ENCODE measurements at places on chromosomes 2 and 18. TPM values are rescaled to one million over a fixed set of nuclear protein-coding genes. Genes with fewer than 3 reads are reported as not detected.

CYTIP gene
- total RNA-seq = 444 TPM

KLHL14 gene
- total RNA-seq = 0.05 TPM

SRD5A2 gene
- not detected for total RNA-seq

ANKRD62 gene
- total RNA-seq = not detected

SCYGR8 gene
- not detected for total RNA-seq

ZC3H6 gene
- 30.7 TPM for total RNA-seq

DNA sequence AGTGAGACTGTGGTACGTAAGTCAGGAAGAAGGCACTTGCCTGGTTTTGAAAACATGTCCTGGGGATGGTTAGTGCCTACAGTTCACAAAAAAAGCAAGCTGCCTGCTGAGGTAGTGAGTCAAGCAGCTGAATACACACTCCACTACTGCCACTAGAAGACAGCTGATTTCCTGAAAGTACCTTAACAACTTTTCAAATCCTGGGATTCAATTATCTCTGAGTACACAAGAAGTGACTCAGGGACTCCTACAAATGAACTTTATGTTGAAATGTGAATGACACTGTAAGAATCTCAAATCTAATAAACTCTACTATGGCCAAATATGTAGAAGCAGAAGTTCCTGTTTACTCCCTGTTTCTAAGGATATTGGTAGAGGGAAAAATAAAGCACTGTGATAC, 58.0 kb upstream of the ARL5A start:
- H3K27me3 ChIP-seq = no peaks in the 10 kb centered on the region
- no peak overlapping the region for H3K4me3 ChIP-seq
- H3K36me3 ChIP-seq = no peaks in the 10 kb centered on the region

DNA sequence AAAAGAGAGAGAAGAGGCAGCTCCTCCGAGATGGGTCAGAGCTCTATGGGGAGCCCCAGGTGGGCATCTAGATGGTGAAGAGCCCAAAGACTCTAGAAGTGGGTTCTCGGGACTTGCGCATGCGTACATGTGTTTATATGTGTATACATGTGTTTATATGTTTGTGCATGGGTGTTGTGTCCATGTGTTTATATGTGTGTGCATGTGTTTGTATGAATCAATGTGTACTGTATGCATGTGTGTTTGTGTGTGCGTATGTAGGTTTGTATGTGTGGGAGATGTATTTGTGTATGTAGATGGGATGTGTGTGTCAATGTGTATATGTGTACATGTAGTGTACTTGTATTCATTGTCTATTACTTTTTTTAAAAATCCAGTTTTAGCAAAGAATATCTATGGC, 25.6 kb downstream of the DNPEP start:
- H3K27ac ChIP-seq = no peak overlapping the region
- H3K27me3 ChIP-seq = peaks cover 8% of the 10 kb centered on the region
- no peaks in the 10 kb centered on the region for H3K36me3 ChIP-seq
- H3K4me1 ChIP-seq = no peaks in the 10 kb centered on the region

- H3K4me3 ChIP-seq = no peak overlapping the region
- no peaks in the 10 kb centered on the region for H3K4me1 ChIP-seq
- H3K27ac ChIP-seq = no peak overlapping the region
- no peak for DNase-seq
- H3K27me3 ChIP-seq = no peaks in the 10 kb centered on the region
Observed at GRCh38 chr2:37414470-37414949, 70.1 kb downstream of the QPCT start.

DNA sequence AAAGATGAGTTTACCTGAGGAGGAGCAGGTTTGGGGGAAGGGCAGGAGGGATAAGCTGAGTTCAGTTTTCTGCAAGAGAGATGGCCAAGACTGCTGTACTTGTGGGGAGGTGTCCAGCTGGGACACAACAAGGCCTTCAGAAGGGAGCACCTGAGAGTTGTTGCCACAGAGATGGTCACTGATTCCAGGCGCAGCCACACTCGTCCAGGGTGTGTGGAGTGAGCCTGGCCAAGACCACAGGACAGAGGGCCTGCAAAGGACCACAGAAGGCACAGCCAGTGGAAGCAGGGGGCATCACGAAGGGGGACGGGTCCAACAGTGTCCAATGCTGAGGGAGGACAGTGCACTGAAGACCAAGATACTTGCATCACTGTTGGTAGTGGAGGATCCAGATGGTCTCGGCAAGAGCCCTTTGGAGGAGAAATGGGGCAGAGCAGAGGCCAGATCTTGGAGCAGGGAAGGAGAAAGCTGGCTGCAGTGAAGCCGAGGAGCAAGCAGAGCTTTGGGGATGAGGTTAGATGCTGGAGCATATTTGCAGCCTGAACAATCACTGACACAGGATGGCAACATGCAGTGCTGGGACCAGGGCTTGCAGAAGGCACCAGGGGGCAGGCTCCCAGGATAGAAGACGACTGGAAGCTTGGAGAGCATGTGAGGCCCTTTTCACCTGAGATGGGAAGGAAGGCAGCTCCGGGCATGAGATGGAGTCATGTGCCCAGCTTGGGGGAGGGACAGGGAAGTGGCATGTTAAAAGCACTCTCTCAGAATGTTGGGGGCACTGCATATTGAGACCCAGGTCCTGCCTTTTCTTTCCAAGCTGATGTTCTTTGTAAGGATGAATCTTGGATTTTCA, 214.0 kb downstream of the CYP26B1 start:
- H3K4me1 ChIP-seq = no peaks in the 10 kb centered on the region
- no peak overlapping the region for H3K27ac ChIP-seq
- no peak overlapping the region for H3K4me3 ChIP-seq

GRCh38 chr2:151043484-151043883, 218.2 kb downstream of the RBM43 start:
- H3K36me3 ChIP-seq = no peaks in the 10 kb centered on the region
- H3K27me3 ChIP-seq = peaks cover 9% of the 10 kb centered on the region
- no peak for DNase-seq
- H3K4me1 ChIP-seq = no peaks in the 10 kb centered on the region
- H3K27ac ChIP-seq = no peak overlapping the region

DNA sequence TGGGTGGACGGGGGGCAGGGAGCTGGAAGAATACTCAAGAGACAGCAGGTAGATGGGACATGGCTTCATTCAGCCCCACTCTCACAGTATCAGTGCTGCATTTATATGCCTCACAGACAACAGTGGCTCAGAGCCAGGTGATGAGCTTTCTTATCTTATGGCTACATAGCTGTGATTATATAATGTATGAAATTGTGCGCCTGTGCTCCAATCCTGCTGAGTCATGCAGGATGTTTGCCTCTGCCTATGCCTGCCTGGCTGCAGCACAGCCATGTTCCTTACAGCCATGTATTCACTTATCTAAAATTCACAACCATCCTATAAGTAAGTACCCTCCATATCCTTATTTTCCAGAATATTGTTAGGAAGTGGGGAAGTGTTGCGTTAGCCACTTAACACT, 37.7 kb upstream of the RNF103 start:
- no peaks in the 10 kb centered on the region for H3K4me1 ChIP-seq
- no peak overlapping the region for H3K27ac ChIP-seq
- H3K4me3 ChIP-seq = no peak overlapping the region
- peaks cover 16% of the 10 kb centered on the region for H3K36me3 ChIP-seq

GRCh38 chr2:196987298-196987648, 60.8 kb upstream of the PGAP1 start:
- peak overlapping the region; percentile 41 for H3K4me3 ChIP-seq
- DNase-seq = no peak
- peak overlapping the region; percentile 87 for H3K27ac ChIP-seq
- peaks cover 80% of the 10 kb centered on the region for H3K4me1 ChIP-seq
- peaks cover 30% of the 10 kb centered on the region for H3K36me3 ChIP-seq
- no peaks in the 10 kb centered on the region for H3K27me3 ChIP-seq

DNA sequence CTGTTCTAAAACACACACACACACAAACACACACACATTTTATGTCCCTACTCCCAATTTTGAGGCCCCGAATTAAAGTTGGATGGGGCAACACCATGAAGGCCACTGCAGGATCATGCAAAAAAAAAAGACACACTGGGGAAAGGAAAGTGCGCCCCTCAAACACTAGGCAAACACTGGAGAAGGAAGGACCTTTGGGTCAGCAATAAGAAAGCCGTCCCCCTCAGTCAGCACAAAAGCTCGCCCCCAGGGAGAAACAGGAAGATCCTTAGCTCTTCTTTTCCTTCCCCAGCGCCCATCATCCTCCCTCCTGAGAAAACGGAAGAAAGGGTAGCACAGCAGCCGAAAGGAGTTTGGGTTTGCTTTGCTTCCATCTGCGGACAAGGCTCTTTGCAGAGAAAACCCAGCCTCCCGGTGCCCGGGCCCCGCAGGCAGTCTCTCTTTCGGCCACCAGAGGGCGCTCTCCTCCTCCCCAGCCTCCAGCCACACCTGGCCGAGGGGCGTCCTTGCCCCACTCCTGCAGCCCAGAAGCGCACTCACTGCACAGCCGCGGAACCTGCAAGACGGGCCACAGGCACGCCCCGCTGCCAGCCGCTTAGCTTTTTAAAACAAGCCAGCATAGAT, 248.5 kb downstream of the CDH20 start:
- H3K4me3 ChIP-seq = peak overlapping the region; percentile 13
- H3K27ac ChIP-seq = no peak overlapping the region

DNA sequence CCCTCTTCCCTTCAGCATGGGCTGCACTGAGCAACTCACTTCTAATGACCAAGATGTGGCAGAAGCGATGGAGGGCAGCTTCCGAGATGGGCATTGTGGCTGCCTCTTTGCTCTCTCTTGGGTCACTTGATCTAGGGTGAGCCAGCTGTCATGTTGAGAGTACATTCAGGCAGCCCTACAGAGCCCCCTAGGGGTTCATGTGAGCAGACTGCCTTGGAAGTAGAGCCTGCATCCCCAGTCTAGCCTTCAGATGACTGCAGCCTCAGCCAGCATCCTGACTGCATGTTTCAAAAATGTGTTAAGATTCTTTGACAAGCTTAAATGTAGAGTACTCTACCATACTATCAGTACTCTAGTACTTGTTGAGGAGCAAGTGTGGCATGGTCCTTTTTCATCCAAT, 143.9 kb downstream of the NCK2 start:
- DNase-seq = peak; percentile 48
- no peak overlapping the region for H3K4me3 ChIP-seq
- peaks cover 54% of the 10 kb centered on the region for H3K36me3 ChIP-seq
- H3K4me1 ChIP-seq = peaks cover 71% of the 10 kb centered on the region

- H3K27ac ChIP-seq = no peak overlapping the region
- H3K27me3 ChIP-seq = no peaks in the 10 kb centered on the region
- H3K4me3 ChIP-seq = no peak overlapping the region
- H3K4me1 ChIP-seq = no peaks in the 10 kb centered on the region
- no peaks in the 10 kb centered on the region for H3K36me3 ChIP-seq
Observed at GRCh38 chr2:155424518-155424917, 726.0 kb downstream of the KCNJ3 start.

GRCh38 chr2:238895891-238896600, 48.2 kb downstream of the TWIST2 start:
- H3K27ac ChIP-seq = no peak overlapping the region
- H3K4me1 ChIP-seq = no peaks in the 10 kb centered on the region
- DNase-seq = no peak

DNA sequence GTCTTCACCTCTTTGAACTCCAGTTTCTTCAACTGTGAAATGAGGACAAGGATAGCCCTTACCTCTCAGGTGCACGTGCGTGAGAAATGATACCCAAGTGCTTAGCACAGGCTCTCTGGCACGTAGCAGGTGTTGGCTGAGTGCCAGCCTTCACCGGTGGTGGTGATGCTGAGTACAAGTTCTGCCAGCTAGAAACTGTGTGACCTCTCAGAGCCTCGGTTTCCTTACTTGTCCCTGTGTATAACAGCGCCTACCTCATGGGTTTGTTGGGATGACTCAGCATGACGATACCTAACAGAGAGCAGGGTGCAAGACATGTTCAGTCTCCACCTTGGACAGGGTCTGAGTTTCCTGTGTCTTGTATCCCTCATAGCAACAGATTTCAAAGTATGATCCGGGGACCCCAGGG, 205.1 kb downstream of the TNS1 start:
- H3K27me3 ChIP-seq = no peaks in the 10 kb centered on the region
- DNase-seq = no peak

DNA sequence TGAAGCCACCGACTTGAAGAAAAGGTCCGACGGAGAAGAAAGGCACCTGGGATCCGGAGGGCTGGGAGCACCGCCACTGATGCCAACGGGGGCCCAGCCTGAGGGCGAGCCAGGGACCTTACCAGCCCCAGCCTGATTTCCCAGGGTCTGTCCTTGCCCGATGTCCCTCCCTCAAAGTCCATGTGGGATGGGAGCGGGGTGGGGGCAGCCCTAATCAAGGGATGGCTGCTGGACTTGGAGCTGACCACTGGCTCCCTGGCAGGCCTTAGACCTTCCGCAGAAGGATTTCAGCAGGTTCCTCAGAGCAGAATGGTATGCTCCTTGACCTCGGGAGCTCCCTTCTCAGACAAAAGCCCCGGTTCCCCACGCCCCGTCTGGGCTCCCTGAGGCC, 99.6 kb downstream of the ZFP36L2 start:
- peaks cover 3% of the 10 kb centered on the region for H3K36me3 ChIP-seq
- no peaks in the 10 kb centered on the region for H3K27me3 ChIP-seq
- H3K4me1 ChIP-seq = peaks cover 62% of the 10 kb centered on the region
- H3K4me3 ChIP-seq = no peak overlapping the region
- H3K27ac ChIP-seq = no peak overlapping the region

- no peaks in the 10 kb centered on the region for H3K4me1 ChIP-seq
- no peak overlapping the region for H3K4me3 ChIP-seq
- H3K27me3 ChIP-seq = no peaks in the 10 kb centered on the region
- no peak overlapping the region for H3K27ac ChIP-seq
Observed at GRCh38 chr2:58620093-58620492, 379.0 kb upstream of the FANCL start.

DNA sequence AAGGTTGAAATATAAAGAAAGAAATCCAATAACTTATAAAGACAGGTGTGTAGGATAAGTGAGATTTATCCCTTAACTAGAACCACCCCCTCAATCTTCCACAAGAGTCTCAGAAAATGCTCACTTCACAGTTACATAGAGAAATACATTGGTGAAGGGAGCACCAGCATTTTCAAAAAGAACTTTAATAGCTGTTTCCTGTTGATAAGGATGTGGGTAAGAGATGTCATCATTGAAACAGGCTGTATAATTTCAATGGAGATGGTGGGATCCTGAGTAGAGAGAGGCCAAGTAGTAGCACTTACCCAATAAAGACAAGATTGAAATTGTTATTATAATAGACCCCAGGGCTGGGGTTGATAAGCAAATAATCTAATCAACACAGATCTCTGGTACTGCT, 162.2 kb upstream of the TACR1 start:
- H3K27ac ChIP-seq = no peak overlapping the region
- H3K4me1 ChIP-seq = no peaks in the 10 kb centered on the region
- DNase-seq = no peak
- no peaks in the 10 kb centered on the region for H3K36me3 ChIP-seq
- no peaks in the 10 kb centered on the region for H3K27me3 ChIP-seq
- H3K4me3 ChIP-seq = no peak overlapping the region

DNA sequence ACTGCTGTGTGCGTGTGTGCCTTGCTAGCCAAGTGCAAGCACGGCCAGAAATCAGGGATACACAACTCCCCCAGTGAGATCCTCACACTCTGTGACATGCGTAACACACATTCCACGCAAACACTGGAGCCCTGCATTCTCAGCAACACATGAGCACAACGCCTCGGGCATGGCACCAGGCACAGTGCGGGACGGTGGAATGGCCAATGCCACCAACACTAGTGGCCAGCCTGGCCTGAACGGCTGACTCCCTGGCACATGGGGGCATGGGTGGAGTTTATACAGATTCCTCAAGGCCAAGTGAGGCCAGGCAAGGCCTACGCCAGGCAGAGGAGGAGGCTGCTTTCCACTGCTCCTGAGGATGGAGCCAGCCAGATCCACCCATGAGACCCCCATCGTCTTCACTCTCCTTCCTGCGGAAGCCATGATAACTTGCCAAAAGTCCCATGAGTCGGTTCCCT, 56.2 kb downstream of the ANKMY1 start:
- peaks cover 6% of the 10 kb centered on the region for H3K36me3 ChIP-seq
- H3K27ac ChIP-seq = no peak overlapping the region
- no peak for DNase-seq
- no peaks in the 10 kb centered on the region for H3K27me3 ChIP-seq
- H3K4me3 ChIP-seq = no peak overlapping the region
